Left lung (tissue), 14 donors: ENCODE measurements at places on chromosomes 2 and 18.

DNA sequence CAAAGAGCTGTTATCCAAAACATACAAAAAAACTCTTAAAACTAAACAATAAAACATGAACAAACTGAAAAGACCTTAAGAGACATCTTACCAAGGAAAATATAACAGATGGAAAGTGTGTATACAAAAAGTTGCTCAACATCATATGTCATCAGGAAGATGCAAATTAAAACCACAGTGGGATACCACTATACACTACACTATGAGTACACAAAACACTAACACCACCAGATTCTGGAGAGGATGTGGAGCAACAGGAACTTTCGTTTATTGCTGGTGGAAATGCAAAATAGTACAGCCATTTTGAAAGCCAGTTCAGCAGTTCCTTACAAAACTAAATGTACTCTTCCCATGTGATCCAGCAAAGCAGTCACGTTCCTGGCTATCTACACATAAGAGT is 221.4 kb downstream of the CMPK2 start:
- no peak overlapping the region for H3K4me3 ChIP-seq
- no peak for DNase-seq
- no peaks in the 10 kb centered on the region for H3K4me1 ChIP-seq
- H3K27ac ChIP-seq, result no peak overlapping the region
- no peaks in the 10 kb centered on the region for H3K36me3 ChIP-seq

- H3K4me1 ChIP-seq, result peaks cover 10% of the 10 kb centered on the region
- H3K36me3 ChIP-seq, result no peaks in the 10 kb centered on the region
- no peaks in the 10 kb centered on the region for H3K27me3 ChIP-seq
- no peak for DNase-seq
- no peak overlapping the region for H3K27ac ChIP-seq
- no peak overlapping the region for H3K4me3 ChIP-seq
These were observed 145.0 kb downstream of the MAP4K4 start for GRCh38 chr2:101842471-101842870.

GRCh38 chr2:172999641-173000386 is 75.8 kb upstream of the MAP3K20 start:
- H3K4me1 ChIP-seq, result peaks cover under 1% of the 10 kb centered on the region
- H3K27me3 ChIP-seq, result no peaks in the 10 kb centered on the region
- H3K27ac ChIP-seq, result no peak overlapping the region
- no peaks in the 10 kb centered on the region for H3K36me3 ChIP-seq
- DNase-seq, result no peak

- H3K27me3 ChIP-seq, result no peaks in the 10 kb centered on the region
- DNase-seq, result peak; percentile 49
- no peak overlapping the region for H3K27ac ChIP-seq
- H3K4me3 ChIP-seq, result no peak overlapping the region
- no peaks in the 10 kb centered on the region for H3K4me1 ChIP-seq
These were observed 147.6 kb downstream of the RTP5 start for GRCh38 chr2:242017086-242017485.

DNA sequence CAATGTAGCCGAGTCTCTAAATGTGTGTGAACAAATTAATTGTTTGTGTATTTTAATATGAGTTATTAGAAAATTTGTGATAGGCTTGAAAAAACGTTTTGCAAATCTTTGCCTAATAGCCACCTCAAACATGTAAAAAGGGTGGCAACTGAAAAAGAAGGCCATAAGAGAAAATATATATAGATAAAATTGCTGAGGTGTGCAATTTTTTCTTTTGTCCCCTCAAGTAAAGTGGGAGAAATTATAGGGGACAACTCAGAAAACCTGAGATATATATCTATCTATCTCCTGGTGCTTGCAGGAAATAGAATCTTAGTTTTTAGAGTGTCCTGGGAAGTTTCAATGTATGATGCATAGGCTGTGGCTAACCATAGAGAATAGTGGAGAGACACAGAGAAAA is 201.4 kb upstream of the LRP1B start:
- no peak for DNase-seq
- H3K27ac ChIP-seq, result no peak overlapping the region
- no peaks in the 10 kb centered on the region for H3K4me1 ChIP-seq
- H3K27me3 ChIP-seq, result no peaks in the 10 kb centered on the region
- H3K36me3 ChIP-seq, result no peaks in the 10 kb centered on the region

DNA sequence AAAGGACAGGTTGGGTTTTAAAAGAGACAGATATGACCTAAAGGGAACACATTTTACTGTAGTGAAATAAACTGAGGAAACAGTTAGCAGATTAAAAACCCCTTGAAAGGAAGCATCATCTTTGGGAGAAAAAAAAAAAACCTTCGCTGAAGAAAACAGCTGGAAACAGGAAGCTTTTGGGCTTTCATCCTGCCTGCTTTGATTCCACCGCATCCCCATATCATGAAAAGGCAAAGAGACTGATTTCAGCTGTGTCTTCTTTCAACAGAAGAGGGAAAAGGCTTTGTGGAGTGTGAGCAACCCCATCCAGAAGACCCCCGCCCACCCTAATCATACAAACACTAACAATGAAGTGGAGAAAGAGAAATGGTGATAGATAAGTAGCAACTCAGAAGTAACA is 86.4 kb downstream of the TCF4 start:
- no peaks in the 10 kb centered on the region for H3K27me3 ChIP-seq
- no peak for DNase-seq
